ENCODE measurements at places on chromosomes 2 and 18.

DNA sequence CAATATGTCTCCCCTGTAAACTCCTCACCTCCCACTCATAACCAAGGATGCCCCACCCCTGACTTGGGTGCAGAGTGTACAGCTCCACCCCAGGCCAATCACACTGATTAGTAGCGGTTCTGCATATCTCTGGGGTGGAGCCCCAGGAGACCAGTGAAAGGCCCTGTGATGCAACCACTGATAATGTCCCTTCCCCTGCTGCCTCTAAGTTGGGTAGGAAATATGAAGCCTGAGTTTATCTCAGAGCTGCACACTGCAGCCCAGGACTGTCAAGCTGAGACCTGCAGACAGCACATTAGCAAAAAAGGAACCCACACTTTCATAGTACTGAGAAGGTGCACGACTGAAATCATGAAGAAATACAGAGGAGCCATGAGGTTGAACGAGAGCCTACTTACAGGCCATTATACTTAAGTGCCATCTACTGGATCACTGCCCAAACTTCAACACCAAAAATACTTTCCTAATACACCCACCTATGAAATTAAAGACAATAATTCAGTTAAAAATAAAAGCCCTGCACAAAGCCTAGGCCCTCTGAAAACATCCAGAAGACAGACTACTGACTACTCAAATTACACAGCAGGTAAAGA is 455.4 kb upstream of the LRRTM4 start:
- no peak for DNase-seq

DNA sequence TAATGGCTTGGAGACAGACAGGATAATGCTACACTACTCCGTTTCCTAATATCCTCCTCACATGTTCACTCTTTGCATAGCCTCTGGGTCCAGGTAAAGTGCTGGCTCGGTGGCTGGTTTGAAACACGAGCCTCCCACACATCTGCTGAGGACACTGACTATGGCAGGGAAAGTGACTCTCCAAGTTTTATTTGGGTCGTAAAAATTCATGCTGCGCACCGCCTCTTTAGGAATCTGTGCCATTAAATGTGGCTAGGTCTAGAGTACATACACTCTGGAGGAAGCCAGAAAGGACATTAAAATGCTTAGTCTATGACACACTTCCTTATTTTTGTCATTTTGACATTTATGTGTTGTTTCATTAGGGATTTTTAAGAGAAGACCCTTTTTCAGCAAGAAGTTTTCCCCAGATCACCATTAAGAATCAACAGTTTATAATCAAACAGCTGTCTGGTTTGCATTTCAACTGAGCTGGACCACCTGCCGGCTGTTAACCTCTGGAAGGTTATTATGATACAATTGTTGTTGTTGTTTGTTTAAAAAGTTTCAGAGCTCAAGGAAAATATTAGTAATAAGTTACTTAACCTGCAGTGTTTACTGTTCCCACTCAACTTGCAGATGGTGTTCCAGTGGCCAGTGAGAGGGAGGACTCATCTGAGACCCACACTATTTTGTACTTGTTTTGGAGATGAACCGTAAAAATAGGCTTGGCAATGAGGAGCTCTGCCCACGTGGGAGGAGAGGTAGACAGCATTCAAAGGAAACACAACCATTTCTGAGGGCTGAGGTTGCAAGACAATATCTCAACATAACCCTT is 443.3 kb upstream of the MEIS1 start:
- DNase-seq = peak; percentile 74

DNA sequence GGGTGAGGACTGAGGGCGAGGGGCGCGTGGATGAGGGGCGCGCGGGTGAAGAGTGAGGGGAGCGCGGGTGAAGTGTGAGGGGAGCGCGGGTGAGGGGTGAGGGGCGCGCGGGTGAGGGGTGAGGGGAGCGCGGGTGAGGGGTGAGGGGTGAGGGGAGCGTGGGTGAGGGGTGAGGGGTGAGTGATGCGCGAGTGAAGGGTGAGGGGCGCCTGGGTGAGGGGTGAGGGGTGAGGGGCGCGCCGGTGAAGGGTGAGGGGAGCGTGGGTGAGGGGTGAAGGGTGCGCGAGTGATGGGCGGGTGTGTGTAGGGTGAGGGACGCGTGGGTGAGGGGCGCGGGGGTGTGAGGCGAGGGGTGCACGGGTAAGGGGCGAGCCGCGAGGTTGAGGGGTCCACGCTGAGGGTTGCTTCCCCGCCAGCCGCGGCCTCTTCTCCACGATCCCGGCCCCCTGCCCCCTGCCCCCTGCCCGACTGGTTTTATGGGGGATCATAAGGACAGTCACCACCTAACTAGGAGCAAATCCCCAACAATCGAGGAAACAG is 1.1 kb upstream of the SLC66A2 start:
- DNase-seq = no peak

DNA sequence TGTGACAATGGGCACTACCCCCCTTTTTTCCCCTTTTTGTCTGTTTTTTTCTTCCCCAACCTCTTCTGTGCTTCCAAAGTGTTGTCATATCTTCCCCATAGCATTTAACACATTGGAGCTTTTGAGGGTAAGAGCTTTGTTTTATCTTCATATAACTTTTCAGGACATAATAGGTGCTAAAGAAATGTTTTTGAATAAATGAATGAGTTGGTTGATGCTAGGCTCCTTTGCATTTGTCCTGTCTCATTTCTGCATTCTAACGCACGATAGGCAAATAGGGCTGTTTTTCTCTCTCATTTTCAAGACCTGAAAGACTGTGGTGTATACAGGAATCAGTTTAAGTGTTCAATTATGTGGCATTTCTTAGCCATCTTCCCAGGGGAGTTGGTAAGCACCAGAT is 832 bp upstream of the COPS7B start:
- no peak for DNase-seq

DNA sequence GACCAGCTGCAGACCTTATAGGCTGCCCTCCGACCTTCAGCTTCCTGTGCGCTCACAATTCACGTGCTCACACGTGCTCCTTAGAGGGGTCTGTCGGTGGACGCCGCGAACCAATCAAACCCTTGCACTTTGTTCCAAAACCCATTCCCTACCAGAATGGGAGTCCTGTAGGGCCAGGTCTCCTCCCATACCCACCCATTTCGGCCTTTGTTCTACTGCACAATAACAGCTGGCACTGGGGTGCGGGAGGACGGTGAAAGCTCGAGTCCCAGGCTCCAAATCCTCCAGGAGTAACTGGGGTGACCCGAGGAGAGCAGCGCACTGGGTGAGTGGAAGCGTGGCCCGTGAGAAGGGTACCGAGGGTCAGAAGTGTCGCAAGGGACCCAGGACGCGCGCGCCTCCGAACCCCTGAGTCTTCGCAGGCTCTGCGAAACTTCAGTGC is 13.0 kb downstream of the SIX3 start:
- DNase-seq = no peak

DNA sequence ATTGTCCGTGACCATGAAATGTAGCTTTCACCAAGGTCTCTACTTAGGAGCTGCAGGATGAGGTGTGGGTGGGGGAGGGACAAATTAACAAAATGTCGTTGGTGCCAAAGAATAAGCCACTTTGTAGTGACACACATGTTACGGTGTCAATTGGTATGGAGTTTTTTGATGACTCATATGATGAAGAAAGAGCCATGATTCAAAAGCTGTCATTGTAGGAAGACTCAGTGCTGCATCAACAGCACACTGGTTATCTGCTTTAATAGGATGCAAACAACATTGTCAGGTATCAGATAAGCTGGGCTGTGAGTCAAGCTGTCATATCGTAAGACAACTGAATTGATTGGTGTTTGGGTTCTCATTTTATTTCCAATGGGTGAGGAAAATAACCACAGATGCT is 36.6 kb upstream of the BOD1L2 start:
- no peak for DNase-seq

DNA sequence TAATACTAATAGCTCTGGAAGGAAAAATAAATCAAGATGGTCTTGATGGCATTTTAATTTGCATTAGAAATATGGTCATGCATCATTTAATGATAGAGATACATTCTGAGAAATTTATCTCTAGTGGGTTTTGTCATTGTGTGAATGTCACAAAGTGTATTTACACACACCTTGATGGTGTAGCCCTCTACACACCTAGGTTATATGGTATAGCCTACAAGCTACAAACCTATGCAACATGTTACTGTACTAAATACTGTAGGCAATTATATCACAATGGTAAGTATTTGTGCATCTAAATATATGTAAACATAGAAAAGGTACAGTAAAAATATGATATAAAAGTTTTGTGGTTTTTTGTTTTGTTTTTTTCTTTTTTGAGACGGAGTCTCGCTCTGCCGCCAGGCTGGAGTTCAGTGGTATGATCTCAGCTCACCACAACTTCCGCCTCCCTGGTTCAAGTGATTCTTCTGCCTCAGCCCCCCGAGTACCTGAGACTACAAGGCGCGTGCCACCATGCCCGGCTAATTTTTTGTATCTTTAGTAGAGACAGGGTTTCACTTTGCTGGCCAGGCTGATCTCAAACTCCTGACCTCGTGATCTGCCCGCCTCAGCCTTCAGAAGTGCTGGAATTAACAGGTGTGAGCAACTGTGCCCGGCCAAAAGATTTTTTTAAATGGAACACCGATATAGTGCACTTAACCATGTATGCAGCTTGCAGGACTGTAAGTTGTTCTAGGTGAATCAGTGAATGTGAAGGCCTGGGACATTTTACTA is 83.7 kb upstream of the UBXN4 start:
- no peak for DNase-seq

DNA sequence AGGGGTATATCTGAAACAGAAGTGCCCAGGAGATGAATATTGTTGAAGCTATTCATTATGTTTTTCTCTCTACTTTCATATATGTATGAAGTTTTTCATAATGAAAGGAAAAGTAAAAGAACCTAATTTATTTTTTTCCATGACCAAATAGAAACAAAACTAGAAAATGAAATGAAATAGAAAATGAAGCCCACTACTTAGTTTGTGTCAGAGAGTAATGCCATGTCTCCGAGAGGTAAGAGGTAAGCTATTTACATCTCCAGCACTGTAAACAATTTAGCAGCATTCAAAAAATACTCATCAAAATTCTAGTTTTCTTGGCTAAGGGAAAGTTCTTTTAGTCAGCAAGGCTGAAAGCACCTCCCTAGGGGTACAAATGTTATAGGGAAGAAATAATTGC is 238.6 kb downstream of the PTH2R start:
- DNase-seq = no peak

- no peak for DNase-seq
Observed at GRCh38 chr18:35442701-35443100, 55.1 kb downstream of the INO80C start.

- no peak for DNase-seq
Observed at GRCh38 chr2:20567159-20567925, 83.6 kb downstream of the HS1BP3 start.

DNA sequence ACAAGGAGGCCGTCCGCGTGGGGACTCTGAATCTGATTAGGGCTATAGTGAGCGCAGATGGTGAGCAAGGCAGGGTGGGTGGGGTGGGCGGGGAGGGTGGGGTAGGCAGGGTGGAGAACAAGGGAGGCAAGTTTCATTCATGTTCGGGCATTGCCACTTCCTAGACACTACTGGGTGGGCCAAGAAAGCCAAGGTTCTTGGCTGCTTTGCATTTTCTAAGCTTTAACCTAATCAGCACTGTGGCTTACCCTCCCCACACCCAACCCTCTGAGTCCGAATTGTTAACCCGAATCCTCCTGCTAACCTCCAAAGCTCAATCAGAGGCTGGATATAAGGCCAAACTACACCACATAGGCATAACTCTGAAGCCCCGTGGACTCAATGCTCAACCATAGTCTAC is 18.1 kb downstream of the MROH2A start:
- no peak for DNase-seq

- no peak for DNase-seq
Observed at GRCh38 chr18:24306201-24306600, 91.4 kb downstream of the OSBPL1A start.

- DNase-seq = no peak
Observed at GRCh38 chr2:184599054-184599871, 934 bp downstream of the ZNF804A start.

DNA sequence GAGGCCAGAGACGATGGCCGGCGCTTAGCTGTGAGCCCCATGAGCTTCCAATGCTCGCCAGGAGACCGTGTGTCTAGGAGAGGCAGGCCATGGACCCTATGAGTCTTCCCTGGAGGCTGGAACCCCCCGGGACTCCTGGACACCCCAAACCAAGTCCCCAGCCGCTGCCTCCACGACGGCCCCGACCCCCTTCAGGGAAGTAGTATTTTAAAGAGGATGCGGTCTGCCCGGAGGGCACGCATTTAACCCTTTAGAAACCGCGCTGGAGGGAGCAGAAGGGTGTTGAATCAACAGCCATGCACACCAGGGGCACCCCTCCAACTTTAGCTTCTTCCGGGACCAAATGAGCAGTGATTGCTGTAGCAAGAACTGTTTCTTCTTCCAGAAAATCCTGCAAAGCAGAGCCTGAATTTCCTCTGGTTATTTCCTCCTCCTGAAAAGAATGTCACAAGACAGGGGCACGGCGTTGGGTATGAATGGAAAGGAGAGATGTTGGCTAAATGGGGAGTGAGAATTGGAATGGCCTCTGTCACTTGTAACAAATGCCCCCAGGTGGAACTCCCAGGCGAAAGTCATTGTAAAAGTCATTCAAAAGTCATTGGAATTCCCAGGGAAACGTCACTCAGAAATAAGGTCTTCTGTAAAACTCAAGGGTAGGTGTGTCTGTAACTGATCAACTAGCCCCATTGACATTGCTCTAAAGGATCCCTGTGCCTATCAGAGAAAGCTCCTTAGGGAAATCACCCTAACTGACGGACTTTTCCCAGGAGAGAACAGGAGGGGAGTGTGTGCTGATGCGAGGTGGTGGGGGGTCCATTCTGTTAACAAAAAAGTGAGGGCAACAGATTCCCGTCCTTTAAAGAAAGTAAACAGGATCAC is 5.8 kb upstream of the GBX2 start:
- no peak for DNase-seq

- DNase-seq = no peak
Observed at GRCh38 chr18:55794288-55795052, 206.5 kb upstream of the TCF4 start.

GRCh38 chr2:240567872-240568677 is at the start of gene RNPEPL1:
Gene RNPEPL1, plus strand, starts transcription at chr2:240568484. Its CDS starts 103 bp downstream, at chr2:240568587.
- no peak for DNase-seq

DNA sequence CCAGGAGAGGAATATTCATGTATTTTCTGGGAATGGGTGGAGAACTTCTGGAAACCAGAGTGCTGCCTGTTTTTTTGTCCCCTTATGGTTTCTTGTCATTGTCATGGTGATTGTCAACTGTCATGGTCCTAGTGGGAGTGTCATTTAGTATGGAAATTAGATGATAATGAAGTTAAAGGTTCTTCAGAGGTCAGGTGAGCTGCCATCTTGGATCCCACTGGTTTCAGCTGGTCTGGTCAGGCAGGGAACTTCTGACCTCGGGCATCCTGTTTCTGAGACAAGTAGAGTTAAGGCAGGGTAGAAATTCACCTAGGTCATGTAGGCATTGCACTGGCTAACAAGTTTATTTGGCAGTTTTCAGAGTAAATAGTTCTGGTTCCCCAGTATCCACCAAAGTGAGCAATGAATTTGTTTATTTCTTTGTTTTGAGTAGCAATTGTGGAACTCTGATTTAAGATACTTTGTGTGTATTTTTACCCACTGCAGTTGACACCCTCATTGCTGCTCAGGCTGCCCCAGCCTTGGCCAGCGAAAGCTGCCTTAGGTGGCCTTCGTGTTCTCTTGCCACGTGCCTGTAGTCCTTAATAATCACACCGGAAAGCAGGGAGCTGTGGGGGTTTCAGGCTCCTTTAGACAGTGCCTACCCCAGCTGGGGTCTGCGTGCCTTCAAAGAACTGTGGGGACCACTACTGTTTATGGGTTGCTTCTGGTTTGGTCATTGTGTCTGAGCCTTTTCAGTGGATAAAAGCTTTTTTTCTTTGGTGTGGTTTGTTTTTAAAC is 48.7 kb downstream of the NCK2 start:
- DNase-seq = no peak
